ENCODE measurements at places on chromosomes 3 and 15.

GRCh38 chr15:52491472-52491871, 37.2 kb downstream of the MYO5A start:
- DNase-seq, result no peak

- no peak for DNase-seq
Measured at GRCh38 chr3:90016555-90016954, 909.1 kb downstream of the EPHA3 start.

GRCh38 chr3:114308377-114308776, 14.5 kb downstream of the TIGIT start:
- no peak for DNase-seq

DNA sequence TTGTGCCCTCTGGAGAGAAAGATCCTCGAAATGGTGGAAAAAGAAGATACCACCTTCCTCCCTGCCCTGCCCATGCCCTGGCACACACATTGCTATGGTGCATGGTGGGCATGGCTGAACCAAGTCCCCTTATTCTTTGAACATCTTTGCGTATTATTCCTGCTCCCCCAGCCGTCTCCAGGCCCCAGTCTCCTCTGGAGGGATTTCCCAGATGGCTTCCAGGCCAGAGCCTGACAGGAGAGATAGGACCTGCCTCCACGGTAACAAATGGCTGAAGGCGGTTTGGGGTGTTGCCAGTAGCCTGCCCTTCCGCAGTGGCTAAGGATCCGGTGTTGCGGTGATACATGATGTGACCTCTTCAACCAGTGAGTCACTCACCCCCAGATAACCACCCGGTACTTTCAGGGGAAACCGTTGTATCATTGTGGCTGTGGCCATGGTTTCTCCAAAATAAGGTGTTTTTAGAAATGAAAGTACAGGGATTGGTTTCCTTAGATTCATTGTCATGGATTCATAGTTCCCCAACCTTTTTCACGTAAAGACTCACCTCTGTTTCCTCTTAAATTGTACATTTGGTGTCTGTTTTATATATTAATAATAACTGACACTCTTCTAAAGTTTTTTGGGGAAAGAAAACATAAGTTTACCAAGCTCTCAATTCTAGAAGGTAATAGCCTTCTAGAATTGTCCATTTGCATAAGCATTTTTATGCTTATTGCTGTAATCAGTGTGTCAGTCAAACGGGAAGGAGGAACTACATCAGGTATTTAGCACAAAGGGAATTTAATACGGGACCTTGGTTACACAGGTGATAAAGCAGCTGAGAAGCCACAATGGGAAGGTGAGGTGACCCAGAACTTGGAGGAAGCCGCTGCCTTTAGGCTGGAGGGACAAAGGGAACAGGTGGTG, 25.9 kb downstream of the SMAD3 start:
- no peak for DNase-seq

DNA sequence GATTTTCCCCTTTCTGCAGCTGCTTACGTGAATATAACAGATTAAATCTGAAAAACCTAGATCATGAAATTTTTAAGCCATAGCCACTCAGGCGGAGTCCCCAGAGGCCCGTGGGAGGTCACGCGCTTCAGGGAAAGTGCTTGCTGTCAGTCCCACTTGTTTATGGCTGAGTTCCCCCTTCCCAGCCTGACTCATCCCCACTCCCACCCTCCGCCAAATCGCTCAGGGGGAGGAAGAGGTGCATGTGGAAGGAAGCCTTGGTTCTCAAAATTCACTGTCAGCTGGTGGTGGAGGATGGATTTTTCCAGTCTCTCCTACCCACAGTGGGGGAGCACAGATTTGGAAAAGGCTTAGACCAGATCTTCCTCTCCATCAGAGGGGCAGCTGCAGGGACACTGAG, 67.4 kb downstream of the CORO2B start:
- DNase-seq, result no peak

DNA sequence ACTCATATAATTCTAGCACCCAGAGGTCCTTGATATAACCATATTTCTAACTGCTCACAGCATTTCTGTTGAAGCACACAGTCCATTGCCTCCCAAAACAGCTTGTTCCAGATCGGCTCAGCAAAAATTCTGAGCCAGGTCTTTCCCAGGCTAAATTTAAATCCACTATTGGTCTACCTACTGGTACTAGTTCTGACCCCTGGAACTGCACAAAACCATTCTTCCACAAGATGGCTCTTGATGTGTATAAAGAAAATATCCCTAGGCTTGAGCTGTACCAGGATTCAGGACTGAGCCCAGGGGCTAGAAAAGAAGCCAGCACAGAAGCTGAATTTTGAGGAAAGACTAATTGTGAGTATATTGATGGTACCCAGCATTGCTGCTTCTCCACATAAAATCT, 75.4 kb upstream of the ABHD17C start:
- DNase-seq, result no peak

- DNase-seq, result no peak
Measured at GRCh38 chr15:87763837-87764236, 492.7 kb downstream of the NTRK3 start.

GRCh38 chr3:3157484-3157883, 22.0 kb downstream of the CRBN start:
- no peak for DNase-seq

DNA sequence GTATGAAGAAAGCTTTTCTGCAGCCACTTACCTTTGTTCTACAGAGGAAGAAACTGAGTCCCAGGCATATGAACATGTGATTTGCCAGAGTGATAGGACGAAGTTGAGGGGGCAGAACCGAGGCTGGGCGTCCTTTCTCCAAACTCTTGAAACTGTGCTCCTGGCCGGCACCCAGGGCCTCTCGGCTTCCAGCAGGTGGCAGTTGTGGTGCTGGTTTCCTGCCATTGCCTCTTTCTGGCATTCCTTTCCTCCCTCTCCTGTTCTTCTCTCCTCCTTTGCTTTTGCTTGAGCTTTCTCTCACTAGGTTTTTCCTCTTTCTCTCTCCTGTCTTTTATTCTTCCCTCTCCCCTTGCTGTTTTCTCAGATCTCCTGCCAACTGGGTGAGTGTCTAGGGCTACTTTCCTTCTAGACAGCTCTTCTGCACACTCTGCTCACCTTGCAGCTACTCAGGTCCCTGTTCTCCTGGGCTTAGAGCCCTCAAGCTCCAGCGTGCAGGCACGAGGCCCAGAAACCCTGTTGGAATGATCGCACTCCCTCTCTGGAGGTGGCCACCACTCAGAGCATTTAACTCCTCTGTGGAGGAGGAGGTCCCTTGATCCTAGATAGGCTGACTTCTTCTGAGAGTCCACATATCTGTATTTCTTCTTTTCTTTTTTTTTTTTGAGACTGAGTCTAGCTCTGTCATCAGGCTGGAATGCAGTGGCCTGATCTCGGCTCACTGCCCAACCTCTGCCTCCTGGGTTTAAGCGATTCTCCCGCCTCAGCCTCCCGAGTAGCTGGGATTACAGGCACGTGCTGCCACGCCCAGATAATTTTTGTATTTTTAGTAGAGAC, 26.2 kb downstream of the TRAK1 start:
- no peak for DNase-seq

DNA sequence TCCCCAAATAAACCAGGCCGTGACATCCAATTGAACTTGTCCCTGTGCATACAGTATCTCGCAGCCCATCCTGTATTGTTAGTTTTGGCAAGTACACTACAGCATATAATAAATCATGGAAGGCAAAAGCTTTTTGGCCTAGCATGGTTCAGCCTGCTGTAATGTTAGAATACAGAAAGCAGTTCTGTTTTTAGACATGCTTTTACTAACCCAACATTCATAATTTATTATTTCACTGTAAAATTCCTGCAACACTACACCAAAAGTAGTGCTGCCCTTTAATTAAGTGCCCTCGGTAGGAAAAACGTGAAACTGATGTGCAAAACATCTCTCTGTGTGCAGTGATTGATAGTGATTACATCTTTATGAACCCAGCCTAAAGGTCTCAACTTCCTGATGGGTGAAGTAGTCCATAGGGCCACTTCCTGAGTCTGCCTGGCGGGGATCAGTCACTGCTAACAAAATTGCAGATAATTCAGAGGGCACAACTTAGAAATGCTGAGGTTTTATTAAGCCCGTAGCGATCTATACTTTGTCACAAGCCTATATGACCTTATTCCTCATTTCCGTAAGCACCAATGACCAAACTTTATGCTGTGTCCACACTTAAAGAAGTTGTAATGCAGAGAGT, 227.8 kb downstream of the CDIN1 start:
- DNase-seq, result no peak

GRCh38 chr3:159922861-159923312, 65.7 kb upstream of the IL12A start:
- no peak for DNase-seq

GRCh38 chr15:85099195-85099803, 117.6 kb downstream of the PDE8A start:
- DNase-seq, result no peak

- no peak for DNase-seq
Measured at GRCh38 chr15:65655026-65655425, 33.3 kb downstream of the SLC24A1 start.

DNA sequence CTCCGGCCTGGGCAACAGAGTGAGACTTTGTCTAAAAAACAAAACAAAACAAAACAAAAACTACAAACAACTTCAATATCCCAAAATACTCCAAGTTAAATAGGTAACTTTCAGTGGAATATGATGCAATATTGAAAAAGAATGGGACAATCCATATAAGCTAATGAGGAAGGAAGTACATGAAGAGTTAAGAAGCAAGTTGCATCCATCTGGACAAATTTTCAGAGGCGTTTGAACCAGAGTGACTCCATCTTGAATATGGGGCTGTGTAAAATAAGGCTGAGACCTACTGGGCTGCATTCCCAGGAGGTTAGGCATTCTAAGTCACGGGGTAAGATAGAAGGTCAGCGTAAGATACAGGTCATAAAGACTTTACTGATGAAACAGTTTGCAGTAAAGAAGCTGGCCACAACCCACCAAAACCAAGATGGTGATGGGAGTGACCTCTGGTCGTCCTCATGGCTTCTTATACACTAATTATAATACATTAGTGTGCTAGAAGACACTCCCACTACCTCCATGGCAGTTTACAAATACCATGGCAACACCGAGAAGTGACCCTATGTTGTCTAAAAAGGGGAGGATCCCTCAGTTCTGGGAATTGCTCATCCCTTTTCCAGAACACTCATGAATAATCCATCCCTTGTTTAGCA, 58.1 kb upstream of the LCTL start:
- no peak for DNase-seq

GRCh38 chr3:144096016-144096415, 124.4 kb downstream of the DIPK2A start:
- DNase-seq, result no peak

DNA sequence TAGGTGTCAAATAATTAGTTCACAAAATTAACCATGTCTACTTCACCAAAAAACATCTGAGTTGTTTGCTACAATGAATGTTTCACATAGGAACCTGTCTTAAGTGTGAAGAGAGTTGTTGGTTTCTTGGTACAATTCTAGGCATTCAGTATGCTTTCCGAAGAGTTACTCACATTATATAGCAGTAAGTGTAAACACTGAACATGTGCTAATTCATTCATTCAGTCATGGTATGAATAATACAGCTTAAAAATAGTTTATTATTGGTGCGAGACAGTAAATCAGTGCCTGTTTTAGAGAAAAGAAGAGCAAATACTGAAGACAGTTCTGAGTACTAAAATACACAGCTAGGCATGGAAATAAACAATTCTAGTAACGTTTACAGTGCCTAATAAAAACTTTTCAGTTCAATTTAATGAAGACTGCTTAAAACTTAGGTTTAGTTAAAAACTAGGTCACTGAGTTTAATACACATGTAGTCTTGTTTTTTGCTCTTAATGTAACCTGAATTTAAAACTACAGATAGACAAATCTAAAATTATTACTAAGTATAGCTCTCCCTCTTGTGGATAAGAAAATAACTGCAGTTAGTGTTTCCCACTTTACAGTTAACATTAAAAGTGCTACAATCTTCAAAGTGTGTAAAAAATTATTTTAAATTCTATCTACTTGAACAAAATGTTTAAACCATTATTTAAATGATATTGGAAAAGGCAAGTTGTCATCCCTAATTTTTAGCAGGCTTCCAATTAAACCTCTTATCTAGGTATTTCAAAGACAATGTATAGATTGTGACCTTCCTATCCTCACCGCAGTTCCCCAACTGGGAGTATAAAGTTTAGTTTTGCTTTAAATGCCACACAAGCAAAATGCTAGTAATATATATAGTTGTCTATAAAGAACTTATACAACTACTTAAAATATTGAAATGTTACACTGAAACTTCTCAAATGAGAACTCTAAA, 20.1 kb upstream of the ZCWPW2 start:
- no peak for DNase-seq

GRCh38 chr3:177681852-177682251, 484.6 kb upstream of the TBL1XR1 start:
- no peak for DNase-seq

- DNase-seq, result no peak
Measured at GRCh38 chr3:79392479-79392878, 375.3 kb downstream of the ROBO1 start.

GRCh38 chr3:195150181-195151118, 120.5 kb downstream of the XXYLT1 start:
- peak; percentile 51 for DNase-seq

DNA sequence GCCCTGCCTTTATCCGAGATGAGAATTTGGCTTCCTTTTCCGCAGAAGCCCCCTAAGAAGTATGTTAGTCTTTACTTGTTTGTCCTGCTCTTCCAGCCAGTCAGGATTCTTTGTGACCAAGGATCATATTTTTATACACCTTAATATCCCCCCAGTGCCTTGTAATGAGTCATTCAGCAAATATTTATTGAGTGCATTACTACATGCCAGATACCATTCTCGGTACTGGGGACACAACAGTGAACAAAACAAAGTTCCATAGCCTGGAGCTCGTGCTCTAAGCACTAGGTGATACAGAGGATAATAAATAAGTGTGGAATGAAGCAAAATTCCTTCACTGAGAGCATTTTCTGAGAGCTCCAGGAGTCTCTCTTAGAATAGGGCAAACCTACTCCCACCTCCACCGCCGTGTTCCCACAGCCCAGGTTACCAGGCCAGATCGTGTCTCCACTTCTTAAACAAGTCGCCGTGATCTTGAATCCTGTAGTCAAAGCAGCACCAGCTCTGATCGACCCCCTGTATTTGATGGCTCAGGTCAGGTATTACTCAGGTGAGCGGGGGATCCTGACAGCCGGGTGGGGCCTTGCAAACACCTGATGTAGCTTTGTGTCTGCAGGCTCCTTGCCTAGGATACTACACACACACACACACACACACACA, 18.5 kb downstream of the TTC21A start:
- DNase-seq, result no peak

Measured in NCI-H187 treated with DMSO at 0.1 percent for 48 hours (cell line).